ENCODE measurements at places on chromosomes 6 and 20. TPM values are rescaled to one million over a fixed set of nuclear protein-coding genes. Genes with fewer than 3 reads are reported as not detected.

DNA sequence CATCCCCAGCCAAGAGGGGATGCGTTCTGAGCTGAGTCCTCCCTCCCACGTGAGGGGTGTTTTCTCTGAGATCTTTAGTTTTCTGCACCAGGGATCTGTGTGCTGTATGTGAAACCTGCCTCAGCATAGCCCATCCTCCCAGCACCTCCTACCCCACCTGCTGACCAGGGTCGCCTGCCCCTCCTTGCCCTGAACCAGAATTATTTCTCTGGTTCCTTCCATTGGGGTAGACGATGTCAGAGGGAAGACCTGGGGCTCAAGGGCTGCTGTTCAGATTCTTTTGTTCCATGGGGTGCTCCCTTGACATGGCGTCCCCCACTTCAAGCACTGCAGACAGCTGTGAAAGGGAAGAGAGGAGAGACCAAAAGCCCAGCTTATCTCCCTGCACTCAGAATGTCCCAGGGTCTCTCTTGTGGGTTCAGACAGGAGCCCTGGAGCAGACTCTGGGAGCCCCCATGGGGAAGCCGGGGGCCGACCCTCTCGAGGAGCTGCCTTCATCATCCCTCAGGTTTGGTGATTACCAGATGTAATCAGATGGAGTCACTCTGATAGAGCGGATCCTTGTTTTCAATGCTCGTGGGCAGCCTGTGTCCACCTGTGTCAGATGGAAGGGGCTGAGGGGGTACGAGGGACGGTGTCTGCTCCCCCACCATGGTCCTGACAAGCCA, 74.3 kb downstream of the ERMARD start:
- DNase-seq = no peak

DNA sequence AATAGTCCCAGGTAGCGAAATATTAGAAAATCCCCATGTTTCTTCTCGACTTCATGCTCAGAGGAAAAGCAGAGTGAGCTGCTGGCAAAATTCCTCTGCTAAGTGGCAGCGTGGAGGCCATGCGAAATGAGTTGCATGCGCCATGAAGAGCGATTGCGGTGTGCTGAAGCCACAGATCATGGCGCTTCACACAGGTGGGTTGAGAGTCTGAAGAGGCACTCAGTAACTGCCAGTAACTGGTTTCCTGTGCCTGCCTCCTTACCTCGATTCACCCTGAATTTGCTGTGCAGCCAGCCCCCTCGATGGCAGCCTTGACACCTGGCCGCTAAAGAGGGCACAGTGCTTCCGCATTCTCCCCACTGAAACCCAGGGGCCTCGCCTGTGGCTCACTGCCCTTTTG, 301.5 kb downstream of the NRN1 start:
- DNase-seq = no peak

DNA sequence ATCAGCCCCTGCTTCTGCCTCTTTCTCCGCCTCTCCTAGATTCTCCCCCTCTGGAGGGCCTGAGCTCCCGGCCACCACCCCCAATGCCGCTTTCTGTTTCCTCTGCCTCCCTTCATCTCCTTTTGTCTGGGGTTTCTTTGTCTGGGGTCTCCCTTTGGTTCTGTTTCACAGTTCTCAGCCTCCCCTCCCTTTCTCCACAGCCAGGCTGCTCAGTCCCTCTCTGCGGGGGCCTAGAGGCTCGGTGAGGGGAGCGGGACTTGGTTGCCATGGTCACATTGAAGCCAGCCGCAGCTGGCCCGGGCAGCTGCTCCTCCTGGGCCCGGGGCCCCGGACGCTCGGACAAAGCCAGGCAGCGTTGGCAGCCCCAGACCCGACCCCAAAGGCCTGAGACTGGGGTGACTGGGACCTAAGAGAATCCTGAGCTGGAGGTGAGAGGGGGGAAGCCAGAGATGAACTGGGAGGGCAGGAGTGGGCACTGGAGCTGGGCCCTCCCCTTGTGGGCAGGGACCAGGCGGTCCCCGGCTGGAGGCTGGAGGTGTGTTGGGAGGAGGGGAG, 3.5 kb upstream of the DDR1 start:
- DNase-seq = no peak

GRCh38 chr20:5703681-5704101, 46.5 kb upstream of the SHLD1 start:
- no peak for DNase-seq

DNA sequence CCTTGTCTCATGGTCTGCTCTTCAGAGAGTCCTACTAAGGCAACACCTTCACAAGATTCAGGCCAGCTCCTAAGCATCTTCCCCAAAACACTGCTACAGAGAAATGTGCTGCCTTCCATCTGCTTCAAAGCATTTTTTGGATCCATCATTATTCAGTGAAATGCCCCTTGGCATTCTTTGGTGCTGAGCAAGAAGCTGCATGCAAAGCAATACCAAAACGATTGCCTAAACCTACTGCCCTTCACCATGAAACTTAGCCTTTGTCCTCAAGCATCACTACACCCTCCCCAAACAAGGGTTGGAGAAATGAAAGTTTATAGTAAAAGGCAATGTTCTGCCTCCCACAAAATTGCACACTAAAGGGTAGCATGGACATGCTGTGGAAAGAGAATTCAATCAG, 93.5 kb downstream of the SNAP25 start:
- DNase-seq = no peak

DNA sequence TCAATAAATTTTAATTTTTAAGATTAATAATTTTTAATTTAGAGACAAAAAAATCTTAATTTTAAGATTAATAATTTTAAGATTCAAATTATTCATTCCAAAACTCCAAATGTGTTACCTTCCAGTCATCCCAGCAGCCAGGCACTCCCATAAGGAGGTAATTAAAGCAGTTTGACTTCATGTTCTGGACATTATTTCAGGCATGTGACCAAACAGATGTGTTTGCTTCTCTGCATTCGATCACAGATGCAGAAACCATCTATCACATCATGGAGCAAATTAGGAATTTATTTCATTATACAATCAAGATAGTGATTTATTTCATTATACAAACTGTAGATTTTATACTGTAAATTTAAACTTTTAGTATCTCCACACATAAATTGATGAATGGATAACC, 150.3 kb downstream of the AKAP7 start:
- no peak for DNase-seq

- no peak for DNase-seq
Observed at GRCh38 chr6:45741437-45742171, 274.1 kb downstream of the CLIC5 start.

GRCh38 chr6:135722679-135723078, 128.8 kb upstream of the PDE7B start:
- peak; percentile 95 for DNase-seq

DNA sequence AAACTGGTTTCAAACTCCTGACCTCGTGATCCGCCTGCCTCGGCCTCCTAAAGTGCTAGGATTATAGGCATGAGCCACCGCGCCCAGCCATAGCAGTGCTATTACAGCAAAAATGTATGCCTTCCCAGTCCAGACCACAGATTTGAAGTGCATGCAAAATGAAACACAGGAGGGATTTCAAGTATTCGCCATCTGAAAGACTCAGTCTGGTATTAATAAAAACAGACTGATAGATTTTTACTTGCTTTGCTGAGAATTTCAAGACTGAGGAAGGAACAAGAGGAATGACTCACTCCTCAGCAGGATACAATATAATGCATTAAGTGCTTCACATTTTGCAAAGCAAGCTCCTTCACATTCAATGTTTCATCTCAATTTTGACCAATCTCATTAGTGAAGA, 134.9 kb downstream of the TMEM200A start:
- peak; percentile 83 for DNase-seq

Gene DCDC2
- total RNA-seq = not detected

Gene SIM1
- total RNA-seq = 19.3 TPM

Gene AIF1
- total RNA-seq = not detected

Gene WFDC10B
- not detected for total RNA-seq

Gene KIF13A
- 61.7 TPM for total RNA-seq
